Retinal pigment epithelial cell (primary cell): ENCODE measurements at places on chromosomes 4 and X.

DNA sequence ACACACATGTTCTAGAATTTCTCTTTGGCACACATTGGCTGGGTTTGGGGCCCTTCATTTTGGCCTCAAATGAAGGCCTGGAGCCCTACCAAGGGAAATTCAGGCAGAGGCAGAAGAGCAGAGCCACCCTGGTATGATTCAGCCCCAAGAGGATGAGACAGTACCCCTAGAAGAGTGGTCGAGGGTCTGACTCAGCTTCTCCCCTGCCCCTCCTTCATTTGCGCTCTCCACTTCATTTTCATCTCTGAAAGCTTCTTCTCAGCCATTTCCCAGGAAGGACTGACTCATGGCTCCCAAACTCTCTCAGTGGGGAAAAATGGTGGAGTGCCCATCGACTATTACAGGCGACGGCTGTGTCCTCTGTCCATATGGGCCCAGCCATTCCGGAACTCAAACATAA, 43.5 kb downstream of the MAMLD1 start:
- no peak for DNase-seq

DNA sequence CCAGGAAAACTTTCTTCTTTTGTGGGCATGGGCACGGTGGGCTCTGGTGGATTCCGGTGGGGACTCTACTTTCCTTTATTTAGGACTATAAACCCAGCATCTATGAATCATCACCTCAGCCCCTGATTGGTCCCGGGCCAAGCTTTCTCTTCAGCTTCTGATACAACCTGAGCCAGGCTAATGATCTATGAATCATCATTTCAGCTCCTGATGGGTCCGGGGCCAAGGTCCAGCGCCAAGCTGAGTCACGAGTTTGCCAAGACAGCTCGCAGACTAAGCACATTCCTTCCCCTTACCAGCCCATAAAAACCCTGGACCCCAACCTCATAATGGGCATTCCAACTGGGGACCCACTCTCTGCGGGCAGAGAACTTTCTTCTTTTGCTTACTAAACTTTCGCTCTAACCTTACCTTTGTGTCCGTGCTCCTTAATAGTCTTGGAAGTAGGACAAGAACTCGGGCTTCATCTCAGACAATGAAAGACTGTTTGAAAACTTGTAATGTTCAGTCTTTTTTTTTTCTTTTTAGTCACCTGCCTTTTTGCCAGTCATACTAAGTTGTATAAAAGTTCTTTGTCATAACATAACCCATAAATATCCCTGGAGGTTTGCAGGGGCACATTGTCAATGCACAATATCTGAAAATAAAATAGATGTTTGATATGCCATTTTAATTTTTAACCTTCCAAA, 904.9 kb upstream of the EPHA5 start:
- peak; percentile 98 for DNase-seq

- no peak for DNase-seq
Observed at GRCh38 chrX:17380221-17380620, 5.2 kb downstream of the NHS start.

- no peak for DNase-seq
Observed at GRCh38 chr4:55729351-55730279, 90.0 kb upstream of the EXOC1L start.

DNA sequence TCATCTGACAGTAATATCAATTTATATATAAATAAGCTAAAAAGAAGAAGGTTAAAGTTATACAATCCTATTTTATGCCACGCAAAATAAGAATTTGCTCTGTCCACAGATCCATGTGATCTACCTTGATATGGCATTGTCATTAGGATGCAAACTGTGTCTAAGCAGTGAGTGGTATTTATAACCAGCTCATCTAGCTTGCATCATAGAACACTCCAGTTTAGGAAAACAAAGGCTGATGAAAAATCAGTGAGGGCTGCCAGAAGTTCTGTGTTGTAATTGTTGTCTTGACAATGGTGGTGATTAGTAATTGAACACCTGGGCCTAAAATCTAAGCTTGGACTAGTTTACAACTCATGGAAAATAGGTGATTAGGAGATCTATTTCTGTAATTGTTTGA, 111.0 kb downstream of the CPE start:
- DNase-seq: no peak

GRCh38 chr4:87973283-87974169, 2.0 kb upstream of the SPP1 start:
- no peak for DNase-seq

DNA sequence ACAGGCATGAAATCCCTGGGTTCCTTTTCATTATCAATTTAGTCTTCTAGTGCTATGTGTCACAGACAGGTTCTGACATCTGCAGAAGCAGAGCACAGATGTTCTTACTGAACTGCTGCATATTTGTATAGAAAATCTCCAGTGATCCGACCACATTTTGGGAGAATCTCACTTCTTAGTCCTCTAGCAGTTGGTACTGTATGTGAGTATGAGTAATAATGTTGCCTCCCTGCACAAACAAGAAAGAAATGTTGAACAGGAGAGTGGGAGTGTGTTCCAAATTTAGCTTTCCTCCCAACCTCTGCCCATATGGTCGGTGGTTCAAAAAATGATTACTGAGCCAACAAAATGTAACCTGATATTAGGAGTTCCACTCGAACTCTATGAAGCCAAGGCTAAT, 165.3 kb upstream of the GPC4 start:
- DNase-seq: no peak

DNA sequence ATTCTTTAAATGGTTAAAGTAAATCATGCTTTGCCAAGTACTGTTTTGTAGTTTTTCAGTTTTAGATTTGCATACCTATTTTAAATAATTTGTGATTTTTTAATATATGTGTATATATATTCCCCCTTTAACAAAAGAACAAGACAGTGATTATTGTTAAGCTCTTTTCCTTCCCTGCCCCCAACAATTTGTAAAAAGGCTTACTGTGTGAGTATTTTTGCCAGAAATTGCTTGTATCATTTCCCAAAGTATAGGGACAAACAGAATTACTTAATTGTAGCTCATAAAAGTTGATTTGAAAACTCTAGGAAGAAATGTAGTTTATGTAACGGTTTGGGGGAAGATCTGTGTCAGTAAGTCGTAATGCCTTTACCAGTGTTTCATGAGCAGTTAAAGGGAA, 19.0 kb downstream of the CPEB2 start:
- DNase-seq: no peak

DNA sequence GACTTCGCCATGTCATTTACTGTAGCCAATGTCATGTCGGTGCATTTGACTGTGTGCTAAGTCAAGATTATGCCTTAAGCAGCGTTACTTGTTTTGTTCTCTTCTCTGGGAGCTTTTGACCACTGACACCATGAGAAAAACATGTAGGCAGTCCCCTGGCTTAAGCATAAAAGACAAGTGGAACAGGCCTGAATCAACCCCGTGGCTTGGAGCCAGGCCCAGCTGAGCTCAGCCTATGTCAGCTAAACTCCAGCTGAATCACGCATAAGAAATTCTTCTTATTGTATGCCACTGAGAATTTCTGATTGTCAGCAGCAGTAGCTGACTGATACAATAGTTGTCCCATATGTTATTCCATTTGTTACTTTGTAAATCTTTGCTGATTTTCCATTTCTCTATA, 261.9 kb downstream of the CBLL2 start:
- DNase-seq: peak; percentile 43

DNA sequence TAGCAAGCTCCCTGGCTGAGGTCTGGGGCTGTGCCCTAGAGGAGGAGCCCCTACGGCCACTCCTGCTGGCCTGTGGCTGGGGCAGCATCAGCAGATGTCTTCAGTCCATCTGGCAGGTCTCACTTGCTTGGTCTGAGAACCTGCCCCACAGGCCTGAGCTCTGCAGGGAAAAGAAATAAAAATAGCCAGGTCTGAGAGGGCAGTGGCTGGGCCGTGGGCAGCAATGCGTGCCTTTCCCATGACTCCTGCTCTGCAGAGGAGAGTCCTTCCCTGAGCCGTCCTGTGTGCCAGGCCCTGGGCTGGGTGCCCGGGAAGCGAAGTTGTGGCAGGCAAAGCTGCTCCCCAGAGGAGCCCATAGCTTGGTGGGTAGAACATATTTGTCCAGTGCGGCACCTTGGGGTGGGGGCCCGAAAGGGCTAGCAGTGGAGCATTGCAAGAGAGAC, 11.3 kb upstream of the KIAA0232 start:
- DNase-seq: no peak
